ENCODE measurements at places on chromosomes 4 and X.

- no peak for DNase-seq
Observed at GRCh38 chrX:21493226-21493830, 119.1 kb downstream of the CNKSR2 start.

DNA sequence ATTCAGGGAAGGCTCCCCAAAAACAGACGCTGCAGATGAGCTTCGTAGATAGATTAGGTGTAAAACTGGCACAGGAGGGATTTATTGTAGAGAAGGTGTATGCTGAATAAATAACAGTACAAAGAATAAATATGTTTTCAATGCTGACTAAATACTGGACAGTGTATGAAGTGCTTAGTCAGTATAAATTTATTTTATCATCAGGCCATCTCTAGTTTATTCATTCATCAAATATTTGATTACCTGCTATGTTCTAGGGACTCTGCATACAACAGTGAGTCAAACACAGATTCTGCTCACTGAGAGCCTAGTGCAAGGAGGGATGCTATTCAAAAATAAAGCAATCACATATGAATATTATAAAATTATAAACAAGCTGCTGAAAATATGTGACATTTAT lies 63.6 kb upstream of the TSPAN5 start:
- DNase-seq = no peak

DNA sequence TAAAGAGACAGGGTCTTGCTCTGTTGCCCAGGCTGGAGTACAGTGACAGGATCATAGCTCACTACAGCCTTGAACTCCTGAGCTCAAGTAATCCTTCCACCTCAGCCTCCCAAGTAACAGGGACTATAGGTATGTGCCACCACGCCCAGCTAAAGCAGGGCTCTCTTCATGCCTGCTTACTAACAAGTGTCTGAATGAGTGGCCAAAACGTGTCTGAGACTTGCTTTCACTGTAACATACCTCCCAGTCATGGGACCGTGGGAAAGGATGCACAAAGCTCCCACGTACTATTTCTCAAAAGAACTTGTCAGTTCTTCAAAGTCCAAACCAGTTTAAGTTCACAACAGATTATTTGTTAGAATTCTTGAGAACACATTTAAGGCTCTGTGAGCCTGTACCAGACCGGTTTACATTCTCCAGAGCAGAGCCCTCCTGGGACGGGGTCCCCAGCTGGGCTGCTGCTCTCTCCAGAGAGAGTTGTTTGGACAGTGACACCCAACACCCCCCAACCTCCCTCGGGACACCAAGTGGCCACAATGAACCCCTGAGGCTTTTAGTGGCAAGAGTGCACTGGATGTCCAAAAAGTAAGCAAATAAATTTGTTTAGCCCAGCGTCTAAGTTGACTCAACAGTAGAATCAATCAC lies 24.1 kb downstream of the SH3KBP1 start:
- DNase-seq = no peak

GRCh38 chr4:5378002-5378401 lies 326.7 kb downstream of the STK32B start:
- DNase-seq = peak; percentile 39

GRCh38 chr4:27789773-27790172 lies 929.1 kb downstream of the STIM2 start:
- no peak for DNase-seq

DNA sequence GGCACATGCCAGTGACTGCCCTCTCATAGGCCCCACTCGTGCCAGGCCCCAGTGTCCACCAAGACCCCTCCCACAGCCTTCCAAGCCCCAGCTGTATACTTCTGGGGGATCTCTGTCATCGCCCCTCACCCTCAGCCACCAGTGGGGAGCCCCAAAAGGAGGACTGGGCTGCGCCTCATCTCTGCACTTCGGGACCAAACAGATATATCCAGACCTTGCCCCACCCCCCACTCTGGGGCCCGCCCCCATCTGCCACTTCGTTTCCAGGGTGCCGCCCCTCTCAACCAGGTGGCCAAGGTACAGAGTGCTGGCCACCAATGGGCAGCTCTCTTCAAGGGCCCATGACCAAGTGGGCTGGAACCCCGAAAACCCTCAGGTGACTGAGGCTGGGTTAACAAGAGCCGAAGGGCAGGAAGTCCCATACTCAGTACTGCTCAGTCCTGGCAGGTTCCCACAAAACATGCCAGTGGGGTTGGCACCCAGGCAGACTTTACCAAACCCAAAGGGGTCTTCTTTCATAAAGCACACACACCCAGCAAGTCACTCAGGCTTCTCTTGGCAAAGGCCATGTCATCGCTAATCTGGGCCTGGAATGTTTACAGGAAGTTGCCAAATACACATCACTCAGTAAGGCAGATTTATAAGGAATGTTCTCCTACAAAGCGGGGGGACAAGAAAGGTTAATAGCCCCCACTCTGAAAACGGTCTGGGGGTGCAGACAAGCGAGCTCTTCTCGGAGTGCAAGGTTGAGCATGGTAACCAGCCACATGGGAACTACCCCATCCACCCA lies 4.4 kb downstream of the ZFYVE28 start:
- no peak for DNase-seq

GRCh38 chrX:13938829-13939530 lies 90.7 kb downstream of the GEMIN8 start:
- DNase-seq = no peak
